ENCODE measurements at places on chromosomes 1 and 21. TPM values are rescaled to one million over a fixed set of nuclear protein-coding genes. Genes with fewer than 3 reads are reported as not detected.

ADCY10 gene
- polyA plus RNA-seq, result 0.03 TPM

CLCA1 gene
- not detected for polyA plus RNA-seq

FHAD1 gene
- not detected for polyA plus RNA-seq

BLACAT1 gene
- 0.03 TPM for polyA plus RNA-seq

BSND gene
- not detected for polyA plus RNA-seq

LIN28A gene
- not detected for polyA plus RNA-seq

KCNA3 gene
- 0.09 TPM for polyA plus RNA-seq

RALGPS2 gene
- polyA plus RNA-seq, result 9.7 TPM

INSRR gene
- not detected for polyA plus RNA-seq

TBX19 gene
- polyA plus RNA-seq, result 0.89 TPM

TNFRSF1B gene
- 8.6 TPM for polyA plus RNA-seq

CDCA8 gene
- 25.7 TPM for polyA plus RNA-seq

RCC1 gene
- polyA plus RNA-seq, result 33.2 TPM

MCOLN3 gene
- polyA plus RNA-seq, result not detected

TEDDM1 gene
- not detected for polyA plus RNA-seq

MYOG gene
- polyA plus RNA-seq, result not detected

DNAI4 gene
- 0.63 TPM for polyA plus RNA-seq

KIAA0040 gene
- polyA plus RNA-seq, result 0.05 TPM

GIPC2 gene
- polyA plus RNA-seq, result 0.06 TPM

TFAP2E gene
- polyA plus RNA-seq, result 0.09 TPM

PTGS2 gene
- 3.4 TPM for polyA plus RNA-seq

KIF14 gene
- polyA plus RNA-seq, result 2.3 TPM

GNAT2 gene
- polyA plus RNA-seq, result 0.26 TPM

PLCH2 gene
- polyA plus RNA-seq, result 1.9 TPM

GPR61 gene
- polyA plus RNA-seq, result not detected

FYB2 gene
- polyA plus RNA-seq, result not detected

PTGFRN gene
- polyA plus RNA-seq, result 1.1 TPM

NRIP1 gene
- polyA plus RNA-seq, result 9.6 TPM

C1orf115 gene
- 0.07 TPM for polyA plus RNA-seq

CLDN8 gene
- not detected for polyA plus RNA-seq

C2CD4D gene
- polyA plus RNA-seq, result not detected

LCE1C gene
- polyA plus RNA-seq, result not detected

CR1 gene
- polyA plus RNA-seq, result not detected

CHRM3 gene
- polyA plus RNA-seq, result not detected

TNFRSF18 gene
- polyA plus RNA-seq, result 1.0 TPM

Measured in IMR-90 (cell line).